ENCODE measurements at places on chromosomes 16 and 17. TPM values are rescaled to one million over a fixed set of nuclear protein-coding genes. Genes with fewer than 3 reads are reported as not detected.

DNA sequence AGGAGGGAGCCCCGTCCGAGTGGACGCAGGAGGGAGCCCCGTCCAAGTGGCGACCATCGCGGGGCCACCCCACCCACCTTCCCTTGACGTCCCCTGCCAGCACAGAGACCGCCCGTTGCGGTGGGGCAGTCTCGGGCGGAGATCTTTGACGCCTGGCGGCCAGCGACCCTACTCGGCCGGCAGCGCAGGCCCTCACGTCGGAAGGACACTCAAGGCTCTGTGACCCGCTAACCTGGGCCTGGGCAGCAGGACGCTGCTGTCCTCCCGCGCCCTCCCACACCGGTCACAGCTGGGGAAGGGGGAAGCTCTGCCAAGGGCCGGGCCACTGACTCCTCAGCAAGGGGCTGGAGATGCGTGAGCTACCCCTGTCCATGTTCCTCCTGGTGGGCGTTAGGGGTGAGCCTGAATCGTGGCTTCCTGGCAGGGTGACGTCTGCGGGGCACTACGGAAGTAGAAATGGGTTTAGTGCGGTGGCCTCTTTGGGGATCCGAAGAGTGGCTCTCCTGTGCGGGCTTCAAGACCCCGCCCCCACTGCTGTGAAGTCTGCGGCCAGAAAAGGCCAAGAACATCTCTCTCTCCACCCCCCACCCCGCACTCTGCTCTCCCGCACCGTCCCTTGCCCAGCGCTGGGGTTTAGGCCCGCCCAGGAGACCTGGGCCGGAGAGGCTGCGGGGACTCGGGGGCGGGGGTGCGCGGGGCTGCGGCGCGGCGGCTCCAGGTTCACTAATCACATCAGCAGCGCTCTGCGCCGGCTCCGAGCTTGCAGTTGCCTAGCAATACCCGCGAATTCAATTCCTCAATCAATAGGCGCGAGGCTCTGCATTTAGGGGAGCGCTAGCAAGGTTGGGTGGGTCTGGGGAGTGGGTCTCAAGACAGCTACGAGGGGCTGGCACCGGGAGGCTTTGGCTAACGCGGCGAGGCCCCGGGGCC, 5.8 kb downstream of the CBX8 start:
- peaks cover 82% of the 10 kb centered on the region for H3K27me3 ChIP-seq
- peaks cover 48% of the 10 kb centered on the region for H3K4me1 ChIP-seq
- no peak for DNase-seq
- no peak overlapping the region for H3K4me3 ChIP-seq

NOTUM gene
- total RNA-seq, result not detected

DNA sequence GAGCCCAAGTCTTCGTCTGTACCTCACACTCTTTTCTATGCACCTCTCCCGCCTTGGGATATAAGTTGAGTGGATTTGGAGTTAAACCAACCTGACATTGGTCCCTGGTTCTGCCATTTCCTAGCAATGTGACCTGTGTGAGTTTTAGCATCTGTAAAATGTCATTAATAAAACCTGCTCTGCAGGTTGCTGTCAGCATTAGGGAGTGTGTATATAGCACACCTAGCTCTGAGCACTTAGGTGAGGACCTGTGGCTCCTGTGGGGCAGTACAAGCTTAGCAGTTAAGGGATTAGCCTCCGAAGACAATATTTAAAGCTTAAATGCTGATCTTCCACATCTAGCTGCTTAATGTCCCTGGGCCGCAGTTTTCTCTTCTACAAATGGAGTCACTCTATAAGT, 248.0 kb downstream of the TMEM114 start:
- H3K4me1 ChIP-seq, result no peaks in the 10 kb centered on the region
- H3K36me3 ChIP-seq, result no peaks in the 10 kb centered on the region
- no peak overlapping the region for H3K27ac ChIP-seq
- peaks cover 14% of the 10 kb centered on the region for H3K27me3 ChIP-seq
- no peak for DNase-seq

GRCh38 chr17:40122136-40122998, 596 bp downstream of the MSL1 start:
- peaks cover 59% of the 10 kb centered on the region for H3K4me1 ChIP-seq
- H3K27me3 ChIP-seq, result no peaks in the 10 kb centered on the region
- DNase-seq, result peak; percentile 61
- H3K27ac ChIP-seq, result peak overlapping the region; percentile 94
- peak overlapping the region; percentile 98 for H3K4me3 ChIP-seq

CLEC19A gene
- total RNA-seq, result not detected

DNA sequence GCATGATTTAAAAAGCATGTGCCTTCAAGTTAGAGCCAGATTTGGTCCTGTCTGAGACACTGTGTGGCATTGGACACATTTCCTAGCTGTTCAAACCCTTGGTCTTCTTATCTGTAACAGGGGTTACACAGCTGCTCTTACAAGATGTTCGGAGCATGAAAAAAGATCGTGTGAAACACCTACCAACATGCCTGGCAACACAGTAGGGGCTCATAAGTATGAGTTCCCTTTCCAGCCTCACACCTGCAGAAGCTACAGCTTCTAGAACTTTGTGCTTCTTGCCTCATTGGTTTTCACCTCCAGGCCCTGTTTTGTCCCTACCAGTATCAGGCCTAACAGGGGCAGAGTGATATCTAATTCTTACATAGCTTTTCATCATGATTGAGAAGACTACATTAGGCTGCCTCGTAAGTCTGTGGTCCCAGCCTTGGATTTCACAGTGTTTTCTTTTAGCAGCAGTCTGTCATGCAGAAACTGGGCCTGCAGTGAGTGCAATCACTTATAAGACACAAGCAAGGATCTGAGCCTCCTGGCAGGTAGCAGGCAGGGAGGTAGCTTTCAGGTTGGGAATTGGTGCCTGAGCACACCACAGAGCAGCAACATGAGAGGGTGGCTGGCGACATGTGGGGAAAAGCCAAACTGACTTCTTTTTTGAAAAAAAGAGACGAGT, 78.8 kb downstream of the CCDC182 start:
- H3K27me3 ChIP-seq, result no peaks in the 10 kb centered on the region
- DNase-seq, result no peak
- H3K4me1 ChIP-seq, result peaks cover 50% of the 10 kb centered on the region
- H3K27ac ChIP-seq, result peak overlapping the region; percentile 27
- H3K4me3 ChIP-seq, result no peak overlapping the region

- no peak for DNase-seq
- peak overlapping the region; percentile 30 for H3K27ac ChIP-seq
- peaks cover 4% of the 10 kb centered on the region for H3K36me3 ChIP-seq
- no peaks in the 10 kb centered on the region for H3K27me3 ChIP-seq
These were observed 85.5 kb downstream of the NPIPB11 start for GRCh38 chr16:29321000-29321393.
